GM10248 (cell line): ENCODE measurements at places on chromosomes 7 and 10.
A peak's percentile ranks its signal among the peaks of the same experiment; 100 is the strongest.

DNA sequence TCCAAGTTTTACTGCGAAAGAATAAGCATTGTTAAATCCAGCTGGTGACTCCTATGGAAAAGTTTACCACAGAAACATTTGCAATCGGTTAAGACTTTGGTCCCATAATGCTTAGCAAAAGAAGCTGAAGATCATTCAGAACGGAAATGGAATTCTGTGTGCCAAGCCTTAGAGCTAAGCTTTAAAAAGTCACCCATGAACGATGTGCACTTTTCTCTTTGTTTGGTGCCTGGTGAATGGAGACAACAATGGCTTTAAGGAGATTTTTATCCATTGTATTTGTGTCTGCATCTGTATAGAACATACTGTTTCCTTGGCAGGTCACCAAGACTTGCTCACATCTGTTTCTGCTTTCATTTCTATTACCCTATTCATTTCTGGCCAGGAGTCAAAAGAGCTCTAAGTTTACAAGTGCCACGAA, 26.3 kb upstream of the COL1A2 start:
- DNase-seq, result no peak

- DNase-seq, result no peak
Measured at GRCh38 chr10:7275761-7276440, 134.9 kb downstream of the SFMBT2 start.

DNA sequence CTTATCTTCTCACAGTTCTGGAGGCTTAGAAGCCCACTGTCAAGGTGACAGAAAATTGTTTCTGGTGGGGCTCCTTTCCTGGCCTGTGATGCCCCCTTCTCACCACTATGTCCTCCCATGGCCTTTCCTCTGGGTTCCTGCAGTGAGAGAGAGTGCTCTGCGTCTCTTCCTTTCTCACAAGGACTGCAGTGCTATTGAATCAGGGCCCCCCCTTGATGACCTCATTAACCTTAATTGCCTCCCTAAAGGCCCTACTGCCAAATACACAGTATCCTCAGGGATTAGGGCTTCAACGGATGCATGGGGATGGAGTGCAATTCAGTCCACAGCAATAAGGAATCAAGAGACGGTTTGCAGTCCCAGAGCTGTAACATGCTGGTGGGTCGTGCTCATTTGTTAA, 82.0 kb upstream of the GRB10 start:
- DNase-seq, result no peak

GRCh38 chr7:114678116-114678515, 243.8 kb upstream of the MDFIC start:
- DNase-seq, result no peak

GRCh38 chr10:114513381-114513792, 109.1 kb upstream of the AFAP1L2 start:
- no peak for DNase-seq

DNA sequence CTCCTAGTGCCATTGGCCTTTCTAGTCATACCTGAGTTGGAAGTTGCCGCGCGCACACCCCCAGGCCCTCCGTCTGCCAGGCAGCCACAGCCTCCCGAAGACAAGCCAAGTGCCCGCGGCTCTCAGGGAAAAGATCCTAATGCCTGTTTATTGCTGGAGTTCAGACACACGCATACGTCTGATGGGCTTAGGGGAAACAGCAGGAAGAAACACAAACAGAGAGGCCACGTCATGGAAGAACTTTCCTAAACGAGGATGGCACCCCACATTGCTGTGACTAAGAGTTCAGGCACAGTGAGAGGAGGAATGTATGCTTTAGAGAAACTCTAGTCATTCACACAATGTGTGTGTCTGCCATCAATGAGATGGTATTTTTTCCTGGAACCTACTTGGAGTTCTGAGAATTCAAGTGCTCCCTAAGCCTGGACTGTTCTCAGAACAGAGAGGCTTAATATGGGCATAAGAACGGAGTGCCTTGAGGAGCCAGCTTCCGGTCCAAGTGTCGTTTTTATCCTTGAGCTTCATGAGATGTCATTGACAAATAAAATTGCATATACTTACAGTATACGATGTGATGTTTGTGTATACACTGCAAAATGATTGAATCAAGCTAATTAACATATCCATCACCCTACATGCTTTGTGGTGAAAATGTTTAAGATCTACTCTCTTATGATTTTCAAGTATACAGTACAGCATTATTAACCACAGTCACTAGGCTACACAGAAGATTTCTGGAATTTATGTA, 11.6 kb upstream of the RBP3 start:
- DNase-seq, result no peak

- DNase-seq, result peak; percentile 83
Measured at GRCh38 chr7:43439631-43440401, 143.1 kb upstream of the STK17A start.

GRCh38 chr7:85184599-85185423, 2.0 kb downstream of the SEMA3D start:
- DNase-seq, result peak; percentile 6

DNA sequence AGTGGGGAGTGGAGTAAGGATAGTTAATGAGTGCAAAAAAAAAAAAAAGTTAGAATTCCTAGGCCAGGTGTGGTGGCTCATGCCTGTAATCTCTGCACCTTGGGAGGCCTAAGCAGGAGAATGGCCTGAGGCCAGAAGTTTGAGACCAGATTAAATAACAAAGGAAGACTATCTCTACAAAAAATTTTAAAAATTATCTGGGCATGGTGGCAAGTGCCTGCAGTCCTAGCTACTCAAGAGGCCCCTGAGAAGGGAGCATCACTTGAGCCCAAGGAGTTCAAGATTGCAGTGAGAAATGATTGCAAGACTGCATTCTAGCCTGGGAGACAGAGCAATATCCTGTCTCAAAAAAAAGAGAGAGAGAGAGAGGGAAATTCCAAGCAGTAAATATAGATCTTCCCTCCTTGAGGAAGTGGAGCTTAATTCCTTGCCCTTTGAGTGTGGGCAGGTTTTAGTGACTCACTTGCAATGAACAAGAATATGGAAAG, 19.5 kb upstream of the CSTF2T start:
- DNase-seq, result no peak

DNA sequence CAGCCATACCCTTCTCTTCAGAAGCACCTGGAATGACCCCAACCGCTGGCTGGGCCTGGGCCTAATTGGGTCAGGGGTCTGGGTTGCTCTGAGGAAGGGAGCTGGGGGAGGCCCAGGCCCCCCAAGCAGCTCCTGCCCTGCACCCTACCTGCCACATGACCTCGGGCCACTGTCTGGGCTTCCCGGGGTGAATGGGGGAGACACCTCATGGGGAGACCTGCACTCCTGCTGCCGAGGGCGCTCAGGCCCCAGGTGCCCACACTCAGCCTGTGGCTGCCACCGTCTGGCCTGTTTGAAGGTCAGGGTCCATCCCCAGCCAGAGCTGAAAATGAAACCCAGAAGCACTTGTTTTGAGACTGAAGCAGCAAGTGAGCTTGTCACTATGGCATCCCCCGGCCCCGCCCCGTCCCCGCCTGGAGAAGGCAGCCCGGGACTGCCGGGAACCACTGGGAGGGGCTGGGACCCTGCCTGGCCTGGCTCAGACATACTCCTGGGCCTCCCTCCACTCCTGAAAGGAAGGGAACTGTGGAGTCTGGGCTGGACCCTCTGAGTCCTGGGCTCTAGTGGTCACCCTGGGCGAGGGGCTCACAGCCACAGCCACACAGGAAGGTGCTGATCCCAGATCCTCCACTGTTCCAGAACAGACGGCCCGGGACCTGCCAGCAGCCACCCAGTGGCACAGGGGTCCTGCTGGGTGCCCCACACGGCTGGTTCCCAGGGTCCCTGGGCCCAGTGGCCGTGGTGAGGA, 7.4 kb upstream of the MICALL2 start:
- no peak for DNase-seq

- no peak for DNase-seq
Measured at GRCh38 chr7:83701736-83702135, 52.8 kb upstream of the SEMA3E start.

- DNase-seq, result no peak
Measured at GRCh38 chr10:42743697-42744096, 38.9 kb upstream of the BMS1 start.

DNA sequence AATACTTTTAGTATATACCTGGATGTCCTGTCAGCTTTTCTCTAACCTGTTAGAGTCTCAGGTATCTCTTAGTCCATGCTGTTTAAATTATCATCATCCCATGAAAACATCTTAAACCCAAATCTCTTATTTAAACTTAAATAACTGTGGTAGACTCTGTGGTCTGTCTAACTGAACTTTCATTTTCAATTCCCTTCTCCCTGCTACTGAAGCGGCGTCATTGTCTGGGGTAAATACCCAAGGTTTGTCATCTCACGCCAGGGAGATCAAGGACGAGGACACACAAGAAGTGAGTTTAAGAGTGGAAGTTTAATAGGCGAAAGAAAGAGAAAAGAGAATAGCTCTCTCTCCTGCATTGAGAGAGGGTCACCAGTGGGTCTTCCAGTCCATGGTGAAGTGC, 804.4 kb upstream of the CELF2 start:
- no peak for DNase-seq
